ENCODE measurements at places on chromosomes 6 and 20. TPM values are rescaled to one million over a fixed set of nuclear protein-coding genes. Genes with fewer than 3 reads are reported as not detected.

DNA sequence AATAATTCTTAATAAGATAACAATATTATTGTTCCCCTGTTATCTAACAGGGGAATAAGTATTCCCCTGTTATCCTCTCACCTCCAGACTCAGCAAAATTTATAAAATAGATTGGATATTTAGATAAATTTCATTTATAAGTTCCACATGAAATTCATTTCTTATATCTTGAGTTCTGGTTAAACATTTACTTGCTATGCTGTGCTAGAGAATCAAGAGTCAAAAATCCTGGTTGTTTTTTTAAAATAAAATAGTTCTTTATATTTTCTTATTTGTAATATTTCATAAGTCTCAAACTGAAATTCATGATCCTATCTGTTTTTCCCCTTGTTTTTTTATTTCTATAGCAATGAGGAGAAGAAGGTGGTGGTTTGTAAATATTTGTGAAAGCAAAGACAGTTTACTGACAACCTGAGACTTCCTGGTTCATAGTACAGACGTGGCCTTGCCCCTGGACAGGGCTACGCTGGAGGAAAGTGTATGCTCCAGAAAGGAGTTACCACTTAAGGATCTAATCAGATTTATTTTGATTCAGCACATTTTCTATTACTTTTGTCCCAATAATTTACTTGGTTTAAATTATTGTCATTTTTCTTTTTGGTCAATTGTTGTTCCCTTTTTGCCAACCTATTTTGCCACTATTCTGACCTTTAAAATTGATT lies 37.8 kb upstream of the MARCKS start:
- peak; percentile 61 for DNase-seq

DNA sequence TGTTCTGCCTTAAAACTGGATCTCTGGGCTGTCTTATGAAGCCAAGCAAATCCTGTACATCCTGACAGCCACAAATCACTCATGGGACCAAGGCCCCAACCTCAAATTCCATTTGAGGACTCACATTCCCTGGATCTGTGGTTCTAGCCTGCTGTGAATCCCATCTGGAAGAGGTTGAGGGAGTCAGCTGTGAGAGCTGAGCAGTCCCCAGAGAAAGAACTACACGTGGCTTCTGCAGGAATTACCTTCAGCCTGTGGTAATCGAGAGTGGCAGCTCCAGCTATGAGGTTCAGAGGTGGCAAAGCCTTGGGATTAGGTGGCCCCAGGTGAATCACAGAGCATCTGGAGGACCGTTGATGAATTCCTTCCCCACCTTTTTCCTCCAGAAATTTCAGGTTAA lies 245.2 kb downstream of the SLC24A3 start:
- peak; percentile 32 for DNase-seq

GRCh38 chr6:76707630-76708029 lies 635.2 kb upstream of the IMPG1 start:
- DNase-seq, result no peak

- no peak for DNase-seq
These were observed 7.5 kb downstream of the NEDD9 start for GRCh38 chr6:11224966-11225463.

DNA sequence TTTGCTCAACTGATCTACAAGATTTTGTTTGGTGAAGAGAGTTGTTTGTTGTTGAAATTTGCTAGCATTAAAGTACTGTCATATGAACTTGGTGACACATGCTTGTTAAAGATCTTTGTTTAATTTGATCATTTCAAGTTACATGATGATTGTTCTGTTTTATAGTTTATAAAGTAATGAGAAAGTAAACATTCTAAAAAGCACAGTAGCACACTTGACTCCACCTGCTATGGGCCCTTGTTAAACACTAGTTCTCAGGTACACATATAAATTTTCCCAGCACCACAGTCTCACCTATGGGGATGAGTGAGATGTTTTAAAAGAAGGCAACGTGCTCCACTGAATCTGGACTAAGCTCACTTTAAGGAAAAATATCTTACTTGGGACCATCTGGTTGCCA lies 14.1 kb downstream of the MCHR2 start:
- no peak for DNase-seq

- peak; percentile 72 for DNase-seq
These were observed 215.4 kb downstream of the RFPL4B start for GRCh38 chr6:112562301-112563231.

DNA sequence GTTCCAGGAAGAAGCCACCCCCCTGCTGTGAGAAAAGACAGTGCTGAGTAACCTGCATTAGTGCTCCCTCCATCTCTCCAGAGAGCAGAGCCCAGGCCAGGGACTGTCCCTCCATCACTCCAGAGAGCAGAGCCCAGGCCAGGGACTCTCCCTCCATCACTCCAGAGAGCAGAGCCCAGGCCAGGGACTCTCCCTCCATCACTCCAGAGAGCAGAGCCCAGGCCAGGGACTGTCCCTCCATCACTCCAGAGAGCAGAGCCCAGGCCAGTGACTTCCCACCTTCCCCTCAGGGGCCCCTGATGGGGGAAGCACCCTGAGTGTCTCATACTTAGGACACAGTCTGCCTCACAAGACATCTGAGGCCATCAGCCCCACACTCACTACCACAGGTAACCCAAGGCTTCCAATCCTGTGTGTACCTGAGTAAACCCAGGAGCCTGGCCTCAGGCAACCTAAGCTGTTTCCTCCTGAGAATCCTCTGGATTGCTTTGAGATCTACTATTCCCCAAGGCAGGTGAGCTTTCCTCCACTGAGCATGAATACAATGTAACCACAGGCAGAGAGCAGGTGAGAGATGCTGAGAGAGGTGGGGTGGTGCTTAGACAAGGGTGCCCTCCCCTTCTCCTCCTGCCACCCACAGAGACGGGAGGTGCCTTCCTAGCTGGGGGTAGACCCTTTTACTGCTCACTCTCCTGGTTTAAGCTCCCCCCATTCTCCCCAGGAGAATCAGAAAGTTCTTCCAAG lies 4.9 kb downstream of the TBXT start:
- no peak for DNase-seq

- DNase-seq, result peak; percentile 16
These were observed 105.0 kb downstream of the OLIG3 start for GRCh38 chr6:137389150-137389704.

- DNase-seq, result no peak
These were observed 2.6 kb downstream of the TDRD6 start for GRCh38 chr6:46690141-46690755.

DNA sequence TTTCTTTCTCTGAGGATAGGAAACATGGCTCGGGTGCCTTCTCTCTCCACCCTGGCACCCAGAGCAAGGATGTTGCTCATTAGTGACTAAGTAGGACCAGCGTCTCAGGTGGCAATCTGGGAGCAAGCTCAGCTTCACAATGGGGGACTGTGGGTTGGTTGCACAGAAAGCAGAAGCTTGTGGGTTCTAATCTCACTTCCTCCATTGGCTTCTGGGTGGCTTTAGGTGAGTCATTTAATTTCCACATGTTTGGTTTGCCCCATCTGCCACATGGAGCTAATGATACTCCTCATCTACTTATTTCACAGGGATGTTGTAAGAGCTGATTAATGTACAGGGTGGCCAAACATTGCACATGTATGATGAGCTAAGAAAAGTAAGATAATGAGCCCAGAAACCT lies 54.8 kb upstream of the AKIRIN2 start:
- DNase-seq, result peak; percentile 86

DNA sequence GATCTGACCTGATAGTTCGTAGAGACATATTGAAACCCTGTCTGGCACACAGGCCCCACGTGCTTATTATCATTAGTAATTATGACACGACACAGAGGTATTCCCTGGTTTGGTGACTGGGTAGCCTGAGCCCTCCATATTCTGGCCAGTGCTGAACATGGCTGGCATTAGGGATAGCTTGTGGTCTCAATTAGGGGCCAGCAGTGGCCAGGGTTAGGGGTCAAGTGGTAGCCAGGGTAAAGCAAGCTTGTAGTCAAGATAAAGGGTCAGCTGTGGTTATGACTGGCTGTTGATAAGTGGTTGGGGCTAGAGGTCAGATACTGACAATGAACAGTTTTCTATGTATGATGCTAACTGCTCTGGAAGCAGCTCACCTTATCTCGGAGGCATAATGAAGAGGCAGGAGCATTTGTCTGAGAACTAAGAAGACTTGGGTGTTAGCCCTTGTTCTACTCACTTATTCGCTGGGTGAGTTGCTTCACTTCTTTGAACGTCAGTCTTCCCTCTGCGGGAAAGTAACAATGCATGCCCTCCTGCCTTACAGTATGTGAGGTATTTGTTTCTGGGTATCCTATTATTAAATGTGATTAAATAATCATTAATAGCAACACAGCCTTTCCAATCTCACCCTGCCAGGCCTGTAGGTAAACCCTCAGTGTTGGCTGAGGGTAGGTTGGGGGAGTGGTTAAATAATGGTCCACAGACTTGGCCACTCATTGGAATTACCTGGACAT lies 66.7 kb downstream of the VEGFA start:
- DNase-seq, result peak; percentile 49

GRCh38 chr20:53036992-53037391 lies 64.8 kb downstream of the TSHZ2 start:
- DNase-seq, result peak; percentile 75

DNA sequence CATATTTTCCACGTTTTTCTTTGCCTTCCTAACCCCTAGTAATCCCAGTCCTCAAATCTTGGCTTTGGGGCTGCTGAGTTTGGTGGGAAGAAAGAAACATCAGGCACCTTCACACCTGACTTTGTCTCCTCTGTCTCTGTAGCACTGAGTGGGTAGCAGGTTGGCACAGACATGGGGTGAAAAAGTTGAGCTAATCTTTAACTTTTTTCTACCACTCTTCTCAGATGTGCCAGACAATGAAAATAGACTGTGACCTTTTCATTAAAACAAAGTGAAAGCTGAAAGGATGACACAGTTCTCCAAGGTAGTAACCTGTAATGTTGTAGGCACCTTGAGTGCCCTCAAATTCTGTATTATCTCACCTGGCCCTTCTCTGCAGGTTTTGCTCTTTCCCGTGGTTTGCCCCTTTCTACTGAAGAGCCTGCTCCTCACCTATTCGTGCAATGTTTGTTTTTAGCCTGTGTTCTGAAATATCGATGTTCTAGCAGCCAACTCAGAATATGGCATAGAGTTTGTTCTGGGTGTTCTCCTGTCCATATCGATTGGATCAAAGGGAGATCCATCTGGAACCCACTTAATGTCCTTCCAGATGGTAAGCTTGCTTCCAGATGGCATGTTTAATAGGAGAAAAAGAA lies 57.8 kb upstream of the ATXN1 start:
- no peak for DNase-seq

GRCh38 chr6:81067057-81067456 lies 685.4 kb downstream of the TENT5A start:
- DNase-seq, result no peak

DNA sequence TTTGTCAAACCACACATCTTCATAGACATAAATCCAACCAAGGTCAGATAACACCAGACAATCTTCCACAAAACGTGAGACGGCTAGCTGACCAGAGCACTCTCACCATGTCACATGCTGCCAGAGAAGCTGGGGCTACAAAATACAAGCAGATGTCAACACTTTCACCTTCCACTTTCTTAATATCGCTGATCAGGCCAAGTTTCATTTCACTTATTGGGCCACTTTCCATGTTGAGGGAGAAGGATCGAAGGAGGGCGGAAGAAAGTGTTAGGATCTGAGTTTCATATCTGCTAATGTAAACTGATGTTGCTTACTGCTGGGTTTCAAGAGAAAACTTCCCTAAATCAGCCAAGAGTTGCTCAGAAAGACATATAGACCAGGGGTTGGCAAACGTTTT lies 177.0 kb upstream of the PRDM1 start:
- no peak for DNase-seq

DNA sequence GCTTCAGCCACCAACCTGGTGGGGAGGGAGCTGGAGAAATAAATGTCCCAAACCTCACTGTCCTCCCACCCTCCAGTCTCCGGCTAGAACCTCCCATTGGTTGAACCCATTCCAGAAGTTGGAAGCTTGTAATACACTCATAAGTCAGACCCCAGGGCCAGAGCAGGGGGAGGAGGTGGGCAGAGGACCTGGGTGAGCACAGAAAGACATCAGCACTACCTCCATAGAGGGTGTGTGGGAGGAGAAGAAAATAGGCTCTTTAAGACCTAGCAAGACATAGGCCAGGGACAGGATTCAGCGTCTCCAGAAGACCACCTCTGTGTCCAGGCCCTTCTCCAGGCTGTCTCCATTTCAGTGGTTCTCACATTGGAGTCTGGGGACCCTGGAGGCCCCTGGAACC lies 73.3 kb upstream of the TOP1 start:
- no peak for DNase-seq

DNA sequence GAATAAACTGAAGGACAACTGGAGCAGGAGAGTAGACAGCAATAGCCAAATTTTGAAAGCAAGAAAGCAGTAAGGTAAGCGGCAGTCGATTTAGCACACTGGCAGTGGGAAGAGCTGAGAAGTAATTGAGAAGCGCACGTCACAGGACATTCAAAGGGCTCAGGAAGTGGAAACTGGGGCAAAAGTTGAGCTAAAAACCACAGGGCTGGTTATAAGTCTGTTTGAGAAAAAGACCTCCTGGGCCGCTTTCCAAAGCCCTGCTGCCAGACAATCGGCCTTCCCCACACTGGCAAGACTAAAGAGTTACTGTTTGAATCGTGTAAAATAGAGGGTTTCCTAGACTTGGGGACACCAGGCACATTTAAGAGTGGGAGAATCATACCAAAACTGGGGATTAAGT lies 161.4 kb downstream of the DNAH8 start:
- DNase-seq, result peak; percentile 43

DNA sequence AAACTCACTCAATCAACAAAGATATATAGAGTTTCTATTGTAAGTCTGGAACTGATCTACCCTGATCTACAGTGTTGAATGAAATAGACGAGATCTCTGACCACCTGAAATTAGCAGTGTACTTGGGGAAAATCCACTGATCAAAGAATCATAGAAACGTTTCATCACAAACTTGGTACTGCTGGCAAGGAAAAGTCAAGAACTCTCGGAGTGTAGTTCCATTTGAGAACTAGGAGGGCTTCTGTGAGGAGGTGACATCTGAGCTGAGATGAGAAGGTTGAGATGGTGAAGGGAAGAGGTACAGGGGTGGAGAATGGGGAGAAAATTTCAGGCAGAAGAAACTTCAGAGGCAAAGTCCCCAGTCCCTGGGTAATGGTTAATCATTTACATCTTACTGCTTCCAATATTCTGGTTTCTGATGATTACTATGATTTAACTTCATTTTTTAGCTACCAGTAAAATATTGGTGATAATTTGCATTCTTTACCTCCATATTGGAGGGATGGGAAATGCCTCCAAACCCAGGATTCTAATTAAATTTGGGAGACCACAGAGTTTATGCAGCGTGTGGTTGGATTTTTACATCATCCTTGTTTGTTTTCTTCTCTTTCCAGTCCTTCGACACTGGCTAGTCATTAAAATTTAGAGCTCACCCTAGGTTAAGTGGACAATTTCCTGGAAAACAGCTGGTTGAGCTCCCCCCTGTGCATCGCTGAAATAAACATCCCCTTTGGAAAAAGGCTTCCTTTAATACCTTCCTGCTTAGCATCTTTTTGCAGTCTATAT lies 191.9 kb downstream of the BCAS1 start:
- DNase-seq, result peak; percentile 38

MTFR2 gene
- total RNA-seq, result 12.0 TPM

NHLRC1 gene
- total RNA-seq, result 3.4 TPM

STK38 gene
- total RNA-seq, result 67.6 TPM

RSPO3 gene
- 0.42 TPM for total RNA-seq
